ENCODE measurements at places on chromosomes 7 and 10. TPM values are rescaled to one million over a fixed set of nuclear protein-coding genes. Genes with fewer than 3 reads are reported as not detected.

Gene ASB10
- not detected for polyA plus RNA-seq

Gene HECW1
- 0.10 TPM for polyA plus RNA-seq

Gene EN2
- not detected for polyA plus RNA-seq

Gene ANXA8
- 481 TPM for polyA plus RNA-seq

Gene KLF14
- 0.04 TPM for polyA plus RNA-seq

Gene GALNT11
- 12.9 TPM for polyA plus RNA-seq

Gene DKK1
- polyA plus RNA-seq, result 421 TPM

Gene CFAP70
- 0.10 TPM for polyA plus RNA-seq

Gene SLC26A5
- polyA plus RNA-seq, result not detected

Gene TAS2R41
- not detected for polyA plus RNA-seq

Gene XRCC2
- polyA plus RNA-seq, result 1.5 TPM

Gene GPAM
- 1.4 TPM for polyA plus RNA-seq

Gene CLCN1
- not detected for polyA plus RNA-seq

Gene TDRD1
- polyA plus RNA-seq, result 0.03 TPM

Gene ITPRID1
- not detected for polyA plus RNA-seq

Gene RELN
- not detected for polyA plus RNA-seq
